Pancreas (tissue), 10 donors: ENCODE measurements at places on chromosomes 7 and 10.

DNA sequence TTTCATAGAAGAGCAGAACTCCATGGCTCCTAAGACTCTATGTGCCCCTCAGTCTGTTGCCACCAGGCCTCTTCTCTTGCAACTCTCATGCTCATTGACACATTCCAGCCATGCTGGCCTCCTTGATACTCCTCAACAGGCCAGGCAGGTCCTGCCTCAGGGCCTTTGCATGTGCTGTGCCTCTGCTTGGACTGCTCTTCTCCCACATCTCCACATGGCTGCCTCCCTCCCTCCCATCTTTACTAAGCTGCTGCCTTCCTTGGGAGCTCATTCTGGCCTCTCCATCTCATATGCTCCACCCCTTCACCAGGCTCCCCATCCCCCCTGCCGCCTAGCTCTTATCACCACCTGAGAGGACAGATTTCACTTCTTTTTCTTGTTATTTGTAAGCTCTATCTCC, 103.8 kb upstream of the GPR26 start:
- no peaks in the 10 kb centered on the region for H3K27me3 ChIP-seq
- no peaks in the 10 kb centered on the region for H3K4me1 ChIP-seq
- no peak overlapping the region for H3K27ac ChIP-seq
- no peak overlapping the region for H3K4me3 ChIP-seq
- no peak for DNase-seq

DNA sequence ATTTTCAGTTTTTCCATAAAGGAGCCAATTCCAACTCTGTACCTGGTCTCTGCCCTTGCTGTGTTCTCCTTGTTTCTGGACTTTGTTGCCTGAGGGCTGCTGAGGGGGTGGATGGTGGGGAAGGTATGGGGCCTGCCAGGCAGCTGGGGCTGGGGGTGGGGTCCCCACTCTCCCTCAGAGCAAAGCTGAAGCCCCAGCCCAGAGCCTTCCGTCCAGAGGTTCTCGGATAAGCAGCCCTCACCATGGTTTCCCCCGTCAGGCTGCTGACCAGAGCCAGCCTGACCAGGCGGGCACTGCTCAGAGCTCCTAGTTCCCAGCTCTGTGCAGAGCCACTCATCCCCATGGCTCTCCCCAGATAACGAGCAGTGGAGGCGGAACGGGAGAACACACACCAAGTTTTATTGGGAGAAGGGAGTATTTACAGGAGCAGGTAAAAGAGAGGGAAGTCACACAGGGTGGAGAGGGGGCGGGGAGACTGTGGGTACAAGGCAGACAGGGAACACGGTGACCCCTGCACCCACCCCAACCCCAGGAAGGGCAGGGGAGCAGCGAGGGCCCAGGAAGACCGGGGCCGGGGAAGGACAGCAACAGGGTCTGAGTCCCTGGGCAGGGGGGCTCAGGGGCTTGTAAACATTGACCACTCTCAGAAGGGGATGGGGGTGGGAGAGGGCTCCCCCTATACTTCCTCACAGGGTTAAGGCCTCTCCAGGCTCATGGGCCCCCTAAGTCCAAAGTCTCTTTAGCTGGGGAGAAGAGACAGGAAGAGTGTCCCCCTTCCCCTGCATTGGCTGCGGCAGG, 5.8 kb downstream of the GNB2 start:
- no peak overlapping the region for H3K4me3 ChIP-seq
- no peaks in the 10 kb centered on the region for H3K4me1 ChIP-seq
- DNase-seq, result peak; percentile 58
- peaks cover 3% of the 10 kb centered on the region for H3K36me3 ChIP-seq
- H3K27ac ChIP-seq, result no peak overlapping the region
- no peaks in the 10 kb centered on the region for H3K27me3 ChIP-seq

GRCh38 chr7:128827971-128828711, 2.1 kb upstream of the FLNC start:
- peaks cover 2% of the 10 kb centered on the region for H3K4me1 ChIP-seq
- no peak overlapping the region for H3K4me3 ChIP-seq
- no peaks in the 10 kb centered on the region for H3K27me3 ChIP-seq
- no peaks in the 10 kb centered on the region for H3K36me3 ChIP-seq

GRCh38 chr7:55099821-55100543, 81.2 kb downstream of the EGFR start:
- peak overlapping the region; percentile 43 for H3K27ac ChIP-seq
- peaks cover 21% of the 10 kb centered on the region for H3K4me1 ChIP-seq
- no peaks in the 10 kb centered on the region for H3K27me3 ChIP-seq
- H3K4me3 ChIP-seq, result no peak overlapping the region
- no peak for DNase-seq
- no peaks in the 10 kb centered on the region for H3K36me3 ChIP-seq

DNA sequence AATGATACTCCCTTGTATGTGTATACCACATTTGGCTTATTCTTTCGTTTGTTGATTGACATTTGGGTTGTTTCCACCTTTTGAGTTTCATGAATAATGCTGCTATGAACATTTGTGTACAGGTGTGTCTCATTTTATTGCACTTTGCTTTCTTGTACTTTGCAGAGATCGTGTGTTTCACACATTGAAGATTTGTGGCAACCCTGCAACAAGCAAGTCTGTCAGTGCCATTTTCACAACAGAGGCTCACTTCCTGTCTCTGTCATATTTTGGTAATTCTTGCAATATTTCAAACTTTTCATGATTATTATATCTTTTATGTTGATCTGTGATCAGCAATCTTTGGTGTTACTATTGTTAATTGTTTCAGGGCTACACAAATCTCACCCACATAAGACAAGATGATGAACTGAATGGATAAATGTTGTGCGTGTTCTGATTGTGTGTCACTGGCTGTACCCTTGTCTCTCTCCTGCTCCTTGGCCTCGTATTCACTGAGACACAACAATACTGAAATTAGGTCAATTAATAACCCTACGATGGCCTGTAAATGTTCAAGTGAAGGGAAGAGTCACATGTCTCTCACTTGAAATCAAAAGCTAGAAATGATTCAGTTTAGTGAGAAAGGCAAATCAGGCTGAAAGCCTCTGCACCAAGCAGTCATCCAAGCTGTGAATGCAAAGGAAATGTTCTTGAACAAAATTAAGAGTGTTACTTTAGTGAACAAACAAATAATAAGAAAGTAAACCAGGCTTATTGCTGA, 133.6 kb upstream of the JCAD start:
- no peaks in the 10 kb centered on the region for H3K4me1 ChIP-seq
- no peak overlapping the region for H3K4me3 ChIP-seq

DNA sequence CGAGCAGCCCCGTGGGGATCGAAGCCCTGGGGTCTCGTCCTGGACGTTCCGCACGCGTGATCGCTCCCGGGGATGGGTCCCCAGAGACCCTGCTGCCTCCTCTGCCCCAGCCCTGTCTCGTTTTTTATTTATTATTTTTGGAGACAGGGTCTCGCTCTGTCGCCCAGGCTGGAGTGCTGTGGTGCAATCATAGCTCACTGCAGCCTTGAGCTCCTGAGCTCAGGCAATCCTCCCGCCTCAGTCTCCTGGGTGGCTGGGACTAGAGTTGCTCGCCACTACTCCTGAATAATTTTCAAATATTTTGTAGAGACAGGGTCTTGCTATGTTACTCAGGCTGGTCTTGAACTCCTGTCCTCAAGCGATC, 319 bp upstream of the STX1A start:
- peak overlapping the region; percentile 79 for H3K4me3 ChIP-seq
- no peaks in the 10 kb centered on the region for H3K27me3 ChIP-seq
- H3K4me1 ChIP-seq, result peaks cover 4% of the 10 kb centered on the region

DNA sequence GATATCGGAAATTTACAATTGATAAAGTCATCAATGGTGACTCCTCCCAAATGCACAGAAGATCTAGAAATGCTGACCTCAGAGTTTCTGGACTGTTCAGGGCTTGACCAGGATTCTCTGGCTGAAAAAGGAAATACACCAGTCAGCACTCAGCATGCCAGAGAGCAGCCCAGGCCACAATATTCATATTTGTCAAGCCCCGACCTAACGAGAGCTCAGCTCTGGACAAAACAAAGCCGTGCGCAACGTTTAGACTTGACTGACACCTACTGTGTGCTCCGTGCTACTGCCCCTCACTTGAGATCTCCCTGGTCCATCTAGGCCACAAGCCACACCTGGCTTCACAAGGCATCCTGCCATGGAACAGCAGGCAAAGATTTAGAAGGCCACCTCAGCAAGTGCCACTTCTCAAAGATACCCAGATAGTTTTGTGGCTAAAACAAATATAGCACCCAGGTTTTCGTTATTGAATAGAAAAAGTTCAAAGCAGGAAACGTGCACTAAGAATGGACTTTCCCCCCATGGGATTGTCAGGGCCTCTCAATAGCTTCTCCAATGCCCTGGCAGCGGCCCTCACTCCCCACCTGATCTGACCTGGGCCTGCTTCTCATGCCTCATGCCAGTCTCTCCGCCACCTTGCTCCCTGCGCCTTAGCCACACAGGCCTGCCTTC, 218.3 kb downstream of the FAM107B start:
- peaks cover 60% of the 10 kb centered on the region for H3K4me1 ChIP-seq
- H3K4me3 ChIP-seq, result no peak overlapping the region

DNA sequence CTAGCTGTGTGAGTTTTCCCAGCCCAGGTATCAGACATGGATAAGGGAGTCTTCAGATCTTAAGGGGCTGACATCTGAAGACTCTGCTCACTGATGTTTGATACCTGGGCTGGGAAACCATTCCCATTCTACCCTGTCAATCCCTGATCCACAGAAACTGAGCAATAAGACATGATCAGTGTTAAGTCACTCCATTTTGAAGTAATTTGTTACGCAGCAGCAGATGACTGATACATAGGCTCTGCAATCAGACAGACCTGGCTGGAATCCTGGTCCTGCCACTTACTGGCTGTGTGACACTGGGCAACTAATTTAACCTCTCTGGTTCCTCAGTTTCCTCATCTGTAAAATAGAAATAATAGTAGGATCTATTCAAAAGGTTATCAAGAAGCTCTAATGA, 6.6 kb downstream of the DCLRE1C start:
- peaks cover 2% of the 10 kb centered on the region for H3K4me1 ChIP-seq
- no peak overlapping the region for H3K4me3 ChIP-seq
- no peaks in the 10 kb centered on the region for H3K27me3 ChIP-seq
- no peak overlapping the region for H3K27ac ChIP-seq
- H3K36me3 ChIP-seq, result no peaks in the 10 kb centered on the region
- DNase-seq, result no peak

GRCh38 chr10:30510932-30511700, 77.1 kb downstream of the MAP3K8 start:
- H3K27ac ChIP-seq, result no peak overlapping the region
- no peaks in the 10 kb centered on the region for H3K27me3 ChIP-seq
- no peak for DNase-seq
- no peaks in the 10 kb centered on the region for H3K4me1 ChIP-seq
- H3K4me3 ChIP-seq, result no peak overlapping the region

DNA sequence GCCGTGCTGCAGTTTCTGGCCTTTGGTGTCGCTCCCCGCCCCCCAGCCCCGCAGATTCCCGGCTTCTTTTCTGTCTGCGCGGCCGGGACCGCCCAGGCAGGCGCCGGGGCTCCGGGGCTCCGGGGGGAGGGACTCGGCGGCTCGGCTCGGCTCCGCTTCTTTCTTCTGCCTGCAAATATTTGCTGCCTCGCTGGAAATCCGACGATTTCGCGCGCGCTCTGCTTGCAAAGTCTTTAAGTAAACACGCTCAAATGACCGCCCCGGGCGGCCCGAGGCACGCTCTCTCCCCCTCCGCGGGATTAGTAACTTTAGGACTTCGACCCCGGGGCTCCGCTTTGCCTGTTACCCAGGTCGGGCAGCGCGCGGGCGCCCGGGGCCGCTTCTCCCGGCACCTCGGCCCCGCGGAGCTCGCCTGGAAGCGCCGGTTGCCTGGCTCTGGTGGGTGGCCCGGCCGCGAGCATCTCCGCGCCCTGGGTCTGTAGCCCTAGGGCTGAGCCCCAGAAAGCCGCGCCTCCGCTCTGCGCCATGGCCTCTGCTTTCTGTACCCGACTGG, 3.9 kb upstream of the GATA3 start:
- no peak for DNase-seq
- H3K27me3 ChIP-seq, result peaks cover 76% of the 10 kb centered on the region
- H3K4me1 ChIP-seq, result peaks cover 37% of the 10 kb centered on the region
- peak overlapping the region; percentile 51 for H3K4me3 ChIP-seq
- H3K27ac ChIP-seq, result no peak overlapping the region
- H3K36me3 ChIP-seq, result no peaks in the 10 kb centered on the region

- no peak overlapping the region for H3K4me3 ChIP-seq
- no peaks in the 10 kb centered on the region for H3K27me3 ChIP-seq
- no peaks in the 10 kb centered on the region for H3K36me3 ChIP-seq
- no peak overlapping the region for H3K27ac ChIP-seq
These were observed 38.9 kb upstream of the PRKG1 start for GRCh38 chr10:51035344-51035743.

DNA sequence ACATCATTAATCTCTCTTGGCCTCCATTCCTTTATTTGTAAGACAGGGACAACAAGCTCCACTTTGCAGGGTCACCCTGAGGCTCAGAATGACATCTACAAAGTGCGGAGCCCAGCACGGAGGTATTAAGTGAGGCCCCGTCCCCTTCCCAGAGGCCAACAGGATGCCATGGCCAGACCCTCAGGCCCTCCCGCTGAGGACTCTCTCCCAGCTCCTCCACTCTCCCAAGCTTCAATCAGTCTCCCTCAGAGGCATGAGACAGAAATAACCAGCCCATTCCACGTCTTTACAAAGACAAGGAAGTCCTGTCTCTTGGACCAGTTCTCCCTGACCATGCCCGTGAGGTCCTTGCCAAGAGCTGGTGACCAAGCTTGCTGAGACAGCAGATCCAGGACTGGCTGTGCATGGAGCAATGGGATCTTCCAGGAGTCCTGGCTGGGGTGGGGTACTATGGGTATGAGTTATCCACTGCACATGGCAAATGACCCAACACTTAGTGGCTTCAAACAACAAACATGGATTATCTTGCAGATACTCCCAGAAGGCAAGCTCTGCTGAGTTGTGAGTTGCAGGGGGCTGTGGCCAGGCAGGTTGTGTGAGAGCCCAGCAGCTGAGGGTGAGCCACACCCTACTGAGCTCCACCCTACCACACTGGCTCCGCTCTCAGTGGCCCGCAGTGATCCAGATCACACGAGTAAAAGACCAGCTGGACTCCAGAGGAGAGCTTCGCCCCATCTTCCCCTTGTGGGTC, 4.3 kb upstream of the PPIF start:
- DNase-seq, result no peak
- no peak overlapping the region for H3K4me3 ChIP-seq
- no peaks in the 10 kb centered on the region for H3K36me3 ChIP-seq
- no peak overlapping the region for H3K27ac ChIP-seq
- peaks cover 33% of the 10 kb centered on the region for H3K4me1 ChIP-seq
- H3K27me3 ChIP-seq, result no peaks in the 10 kb centered on the region
